ENCODE measurements at places on chromosomes 6 and 20. TPM values are rescaled to one million over a fixed set of nuclear protein-coding genes. Genes with fewer than 3 reads are reported as not detected.
A peak's percentile ranks its signal among the peaks of the same experiment; 100 is the strongest.

The RAMACL gene
- 13.2 TPM for total RNA-seq

GRCh38 chr20:20410678-20411077 is 42.8 kb downstream of the INSM1 start:
- peak; percentile 60 for DNase-seq

- no peak for DNase-seq
Observed at GRCh38 chr20:33648396-33649004, 13.6 kb upstream of the C20orf144 start.

DNA sequence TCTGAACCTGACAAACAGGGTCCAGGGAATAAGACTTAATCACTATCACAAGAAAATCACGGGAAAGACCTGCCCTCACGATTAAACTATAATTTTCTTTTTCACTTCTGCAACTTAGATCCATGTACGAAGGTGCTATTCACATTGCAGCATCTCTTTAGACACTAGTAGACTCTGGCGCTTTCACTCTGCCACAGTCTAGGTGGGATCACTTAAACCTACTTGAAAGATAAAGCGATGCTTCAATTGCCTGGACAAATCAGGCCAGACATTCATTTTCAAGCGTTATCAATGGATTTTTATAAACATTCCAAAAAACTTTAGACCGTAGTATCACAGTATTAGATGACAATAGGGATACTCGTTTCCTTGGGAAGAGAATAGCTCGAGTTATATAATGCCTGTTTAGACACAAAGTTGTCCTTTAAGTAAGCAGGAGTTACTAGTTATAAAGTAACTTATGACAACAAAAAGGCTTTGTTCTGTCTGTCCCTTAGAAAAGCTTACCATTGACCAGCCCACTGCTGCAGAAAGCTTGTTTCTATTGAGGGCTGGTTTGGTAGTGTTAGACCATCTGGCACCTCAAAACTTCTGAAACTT is 367.3 kb downstream of the UTRN start:
- DNase-seq = no peak

DNA sequence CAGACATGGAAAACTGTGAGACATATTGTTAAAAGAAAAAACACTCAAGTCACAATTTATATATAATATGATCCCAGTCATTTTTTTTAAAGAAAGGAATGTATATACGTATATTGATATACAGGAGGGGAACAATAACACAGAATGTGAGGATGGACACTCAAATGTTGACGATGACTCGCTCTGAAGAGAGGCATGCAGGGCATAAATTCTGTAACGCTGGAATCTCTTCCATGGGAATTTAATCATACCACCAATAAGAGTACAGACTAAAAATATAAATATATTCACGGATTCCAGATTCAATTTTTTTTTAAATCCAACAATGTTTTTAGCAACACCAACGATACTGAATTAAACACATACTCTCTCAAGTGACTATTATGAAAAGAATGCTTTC is 106.9 kb upstream of the CCDC28A start:
- DNase-seq = no peak

The JPH2 gene
- 129 TPM for total RNA-seq

GRCh38 chr6:119463081-119463626 is 113.6 kb upstream of the MAN1A1 start:
- DNase-seq = no peak

DNA sequence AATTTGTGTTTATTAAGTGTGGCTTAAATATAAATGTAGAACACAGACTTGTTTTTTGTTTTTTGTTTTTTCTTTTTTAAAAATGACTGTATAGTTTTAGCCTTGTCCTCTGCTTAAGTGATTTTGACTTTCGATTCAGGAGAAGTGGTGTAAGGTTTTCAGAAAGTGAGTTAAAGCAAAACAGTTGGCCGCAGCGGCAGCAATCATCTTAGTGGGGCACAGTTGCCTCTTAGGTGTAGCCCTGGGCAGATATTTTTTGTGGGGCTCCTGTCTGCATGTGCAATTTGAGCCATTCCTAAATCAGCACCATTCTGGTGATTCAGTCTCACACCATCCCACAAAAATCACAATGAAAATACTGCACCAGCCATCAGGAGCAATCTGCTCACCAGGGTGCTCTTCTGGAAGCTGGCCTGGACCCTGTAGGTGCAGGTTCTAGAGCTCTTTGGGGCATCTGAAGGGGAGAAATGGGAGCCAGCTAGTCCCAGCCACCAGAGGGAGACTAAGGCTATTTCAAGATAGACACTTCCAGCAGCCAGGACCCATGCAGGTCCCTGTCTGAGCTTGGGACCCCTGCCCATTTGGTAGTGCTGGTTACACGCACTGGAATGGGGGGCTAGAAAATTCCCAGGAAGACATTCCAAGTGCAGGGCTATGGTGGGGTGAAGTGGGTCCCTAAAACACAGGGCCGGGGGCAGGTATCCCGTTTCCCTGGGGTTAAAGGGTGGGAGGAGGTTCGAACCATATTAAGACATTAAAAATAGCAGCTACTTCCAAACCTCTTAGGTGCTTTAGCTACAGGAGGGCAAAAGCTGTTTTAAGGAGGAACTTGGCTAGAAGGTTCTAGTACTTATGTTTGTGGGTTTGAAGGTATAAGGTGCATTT is 156.6 kb downstream of the NFATC2 start:
- no peak for DNase-seq

The GMPR gene
- 35.2 TPM for total RNA-seq

GRCh38 chr6:3721810-3722621 is 29.5 kb downstream of the PXDC1 start:
- no peak for DNase-seq

GRCh38 chr6:40887792-40888340 is 151.2 kb downstream of the UNC5CL start:
- DNase-seq = peak; percentile 33

DNA sequence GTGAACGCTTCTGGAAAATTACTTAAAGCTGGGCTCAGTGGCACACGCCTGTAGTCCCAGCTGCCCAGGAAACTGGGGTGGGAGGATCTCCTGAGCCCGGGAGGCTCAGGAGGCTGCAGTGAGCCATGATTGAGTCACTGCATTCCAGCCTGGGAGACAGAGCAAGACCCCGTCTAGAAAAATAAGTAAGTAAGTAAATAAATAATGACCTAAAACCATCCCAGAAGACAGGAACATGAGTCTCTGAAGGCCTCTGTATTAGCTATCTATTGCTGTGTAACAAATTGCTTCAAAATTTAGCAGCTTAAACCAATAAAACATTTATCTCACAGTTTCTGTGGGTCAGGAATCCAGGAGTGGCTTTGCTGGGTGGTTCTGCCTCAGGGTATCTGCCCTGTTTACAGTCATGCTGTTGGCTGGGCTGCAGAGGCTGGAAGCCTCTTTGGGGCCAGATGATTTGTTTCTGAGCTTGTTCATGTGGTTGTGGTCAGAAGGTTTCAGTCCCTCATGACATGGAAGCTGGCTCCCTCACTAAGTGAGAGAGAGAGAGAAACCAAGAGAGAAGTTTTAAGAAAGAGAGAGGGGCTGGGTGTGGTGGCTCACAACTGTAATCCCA is 48.4 kb upstream of the NCOA3 start:
- no peak for DNase-seq

DNA sequence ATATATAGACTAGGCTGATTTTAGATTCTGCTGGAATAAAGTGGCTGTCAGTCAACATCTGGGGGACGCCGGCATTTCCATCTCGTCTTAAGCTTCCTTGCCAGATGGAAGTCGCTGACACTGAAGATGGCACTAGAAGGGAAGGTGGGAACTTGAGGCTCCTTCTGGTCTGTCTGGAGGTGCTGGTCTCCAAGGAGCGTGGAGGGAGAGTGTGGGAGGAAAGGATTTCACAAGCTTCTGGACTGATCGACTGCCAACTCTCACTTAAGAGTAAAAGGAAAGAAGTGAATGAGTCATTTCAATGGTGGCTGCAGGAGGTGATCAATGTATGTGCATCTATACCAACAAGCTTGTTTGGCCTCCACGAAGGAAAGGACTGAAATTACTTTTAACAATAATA is 40.4 kb downstream of the DUSP22 start:
- no peak for DNase-seq

GRCh38 chr6:16575655-16576054 is 185.6 kb downstream of the ATXN1 start:
- no peak for DNase-seq

GRCh38 chr20:9630554-9630953 is 116.2 kb downstream of the LAMP5 start:
- no peak for DNase-seq

The GSTA2 gene
- 3.4 TPM for total RNA-seq

- peak; percentile 73 for DNase-seq
Observed at GRCh38 chr20:16397086-16397485, 176.2 kb downstream of the KIF16B start.
